Central memory CD4-positive, alpha-beta T cell (primary cell): ENCODE measurements at places on chromosomes 11 and 22.

DNA sequence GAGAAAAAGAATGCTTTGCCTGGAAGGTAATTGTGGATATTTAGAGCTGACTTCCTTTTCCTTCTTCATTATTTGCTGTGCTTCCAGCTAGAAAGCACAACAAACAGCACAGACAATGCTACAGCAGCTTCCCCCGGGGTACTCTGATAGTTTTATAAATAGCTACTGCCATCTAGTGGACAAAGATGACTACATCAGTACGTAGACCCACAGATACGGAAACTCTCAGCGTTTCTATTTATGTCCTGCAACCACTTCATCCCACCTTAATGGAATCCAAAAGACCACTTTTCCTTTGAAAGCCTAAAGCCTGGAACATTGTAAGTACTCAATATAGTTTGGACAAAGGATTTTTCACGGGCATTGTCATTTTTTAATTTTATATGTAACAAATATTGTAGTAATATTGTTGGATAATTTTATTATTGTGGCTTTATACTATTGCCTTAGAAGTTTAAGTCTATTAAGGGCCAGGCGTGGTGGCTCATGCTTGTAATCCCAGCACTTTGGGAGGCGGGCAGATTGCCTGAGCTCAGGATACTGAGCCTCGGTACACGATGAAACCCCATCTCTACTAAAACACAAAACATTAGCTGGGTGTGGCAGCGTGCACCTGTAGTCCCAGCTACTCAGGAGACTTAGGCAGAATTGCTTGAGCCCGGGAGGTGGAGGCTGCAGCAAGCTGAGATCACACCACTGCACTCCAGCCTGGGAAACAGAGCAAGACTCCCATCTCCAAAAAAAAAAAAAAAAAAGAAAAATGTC is 7.5 kb downstream of the HSPA8 start:
- peak; percentile 63 for DNase-seq

GRCh38 chr11:45859661-45860140 is 12.4 kb downstream of the CRY2 start:
- no peak for DNase-seq

DNA sequence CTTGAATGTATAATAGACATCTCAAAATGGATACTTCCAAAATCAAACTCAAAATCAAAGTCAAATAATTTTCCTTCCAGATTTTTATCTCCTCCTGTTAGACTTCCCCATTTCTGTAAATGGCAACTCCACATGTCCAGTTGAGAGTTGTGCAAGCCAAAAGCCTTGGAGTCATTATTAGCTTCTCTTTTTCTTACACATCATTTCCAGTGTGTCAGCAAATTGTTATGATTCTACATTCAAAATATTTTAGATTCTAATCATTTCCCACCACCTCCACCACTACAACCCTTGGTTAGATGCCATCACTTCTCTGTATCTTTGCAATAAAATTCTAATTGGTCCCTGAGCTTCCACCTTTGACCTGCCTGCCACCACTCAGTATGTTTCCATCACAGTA is 155.7 kb downstream of the CNTN5 start:
- no peak for DNase-seq

DNA sequence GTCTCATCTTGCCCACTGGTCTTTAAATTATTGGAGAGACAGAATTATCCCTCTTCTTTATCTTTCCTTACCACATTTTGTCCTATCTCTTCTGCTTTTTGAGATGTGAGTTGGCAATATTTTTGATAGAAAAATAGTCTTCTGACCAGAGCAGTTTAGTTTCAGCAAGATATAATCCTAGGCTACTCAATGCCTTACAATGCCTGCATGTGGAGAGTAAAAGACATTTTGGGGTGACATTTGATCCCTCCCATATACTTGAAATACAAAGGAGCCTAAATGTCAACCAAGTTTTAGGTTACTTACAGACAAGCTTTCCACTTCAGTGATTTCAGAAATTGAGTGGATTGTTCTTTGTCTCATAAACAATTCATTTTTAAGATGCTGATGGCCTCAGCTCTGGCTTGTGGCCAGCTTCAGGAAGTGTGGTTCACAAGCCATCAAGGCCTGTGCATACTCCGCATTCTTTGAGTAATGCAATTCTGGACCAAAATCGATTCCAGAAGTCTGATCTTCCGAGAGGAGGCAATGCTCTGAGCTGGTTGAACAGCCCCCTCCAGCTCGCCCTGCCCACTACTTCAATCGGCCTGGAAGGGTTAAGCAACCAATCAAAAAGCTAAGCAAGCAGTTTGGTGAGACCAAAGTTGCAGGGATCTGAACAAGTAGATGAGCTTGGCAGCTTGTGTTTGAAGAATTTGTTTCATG is 274.4 kb downstream of the BLID start:
- no peak for DNase-seq

GRCh38 chr22:37014835-37015586 is 4.2 kb downstream of the TST start:
- no peak for DNase-seq

DNA sequence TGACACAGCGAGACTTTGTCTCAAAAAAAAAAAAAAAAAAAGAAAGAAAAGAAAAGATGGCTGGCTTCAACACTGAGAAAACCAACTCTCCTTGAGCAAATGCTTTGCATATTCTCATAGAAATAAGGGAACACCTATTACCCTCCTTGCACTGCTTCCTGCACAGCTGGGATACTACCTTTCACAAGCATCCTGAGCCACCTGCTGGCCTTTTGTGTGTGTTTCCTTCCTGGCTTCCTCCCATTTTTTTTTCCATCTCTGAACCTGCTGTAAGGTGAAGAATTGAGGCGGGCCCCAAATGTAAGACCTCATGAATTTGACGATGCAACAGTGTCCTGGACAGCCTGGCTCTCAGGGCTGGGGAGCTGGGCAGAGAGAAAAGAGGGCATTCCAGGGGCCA is 1.9 kb upstream of the RFPL3 start:
- DNase-seq = no peak

- DNase-seq = no peak
Measured at GRCh38 chr11:65381716-65382032, 772 bp downstream of the SLC25A45 start.

DNA sequence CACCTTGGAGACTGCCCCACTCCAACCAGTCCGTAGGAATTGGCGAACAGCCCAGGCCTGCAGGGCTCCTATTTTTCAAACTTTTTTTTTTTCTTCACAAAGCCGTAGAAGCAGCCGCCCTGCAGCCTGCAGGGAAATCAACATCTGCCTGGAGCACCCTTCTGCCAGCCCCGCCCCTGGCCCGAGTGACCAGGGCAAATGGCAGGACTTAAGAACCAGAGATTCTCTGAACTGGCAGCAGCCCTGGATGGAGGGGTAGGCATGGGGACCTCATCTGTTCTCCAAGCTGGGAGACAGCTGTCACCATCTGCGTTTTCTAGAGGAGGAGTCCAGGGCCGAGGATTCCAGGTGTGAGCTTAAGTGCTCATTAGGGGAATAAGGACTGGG is 5.6 kb downstream of the SCN2B start:
- DNase-seq = no peak

GRCh38 chr11:82631722-82632630 is 101.7 kb downstream of the FAM181B start:
- no peak for DNase-seq

DNA sequence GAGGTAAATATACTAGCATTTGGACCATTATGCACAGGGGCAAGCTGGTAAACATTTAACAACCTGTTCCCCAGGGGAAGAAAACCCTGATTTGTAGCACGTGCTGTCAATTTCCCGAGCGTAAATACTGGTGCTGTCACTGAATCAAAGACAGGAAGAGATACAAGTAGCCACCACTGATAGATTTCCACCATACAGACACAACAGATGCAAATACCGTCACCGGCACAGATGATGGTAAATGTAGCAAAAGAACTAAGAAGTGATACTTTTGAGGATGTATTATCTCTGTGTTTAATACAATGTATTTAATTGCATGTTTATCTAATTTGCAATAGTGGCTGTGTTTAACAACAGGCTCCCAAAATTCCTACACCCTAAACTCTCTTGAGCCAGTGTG is 39.6 kb downstream of the SHISAL1 start:
- no peak for DNase-seq

GRCh38 chr22:19943082-19944026 is 1.7 kb upstream of the TXNRD2 start:
- DNase-seq = no peak

DNA sequence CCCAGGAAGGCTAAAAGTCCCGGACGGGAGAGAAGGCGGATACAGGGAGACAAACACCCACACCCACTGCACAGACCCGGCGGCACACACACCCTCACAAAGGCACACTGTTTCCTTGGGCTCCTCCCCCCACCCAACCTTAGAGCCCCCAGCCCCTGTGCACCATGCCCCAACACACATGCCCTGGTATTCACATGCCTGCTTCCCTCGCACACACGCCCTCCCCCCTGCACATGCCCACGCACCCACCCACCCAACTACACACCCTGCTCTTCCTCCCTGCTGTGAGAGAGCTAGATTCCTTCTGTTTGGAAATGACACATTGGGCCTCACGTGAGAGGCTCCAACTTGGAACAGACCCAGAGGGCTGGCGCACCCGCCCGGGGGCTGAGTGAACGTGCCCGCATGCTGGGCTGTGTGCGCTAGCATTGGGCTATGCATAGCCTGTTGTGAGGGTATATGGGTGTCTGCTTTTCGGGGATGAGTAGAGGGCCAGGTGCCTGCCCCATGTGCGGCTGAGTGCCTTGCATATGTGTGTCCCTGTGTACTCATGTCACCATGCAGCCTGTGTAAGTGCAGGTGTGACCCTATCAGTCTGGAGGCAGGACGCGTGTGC is 518 bp upstream of the CHRM1 start:
- no peak for DNase-seq

DNA sequence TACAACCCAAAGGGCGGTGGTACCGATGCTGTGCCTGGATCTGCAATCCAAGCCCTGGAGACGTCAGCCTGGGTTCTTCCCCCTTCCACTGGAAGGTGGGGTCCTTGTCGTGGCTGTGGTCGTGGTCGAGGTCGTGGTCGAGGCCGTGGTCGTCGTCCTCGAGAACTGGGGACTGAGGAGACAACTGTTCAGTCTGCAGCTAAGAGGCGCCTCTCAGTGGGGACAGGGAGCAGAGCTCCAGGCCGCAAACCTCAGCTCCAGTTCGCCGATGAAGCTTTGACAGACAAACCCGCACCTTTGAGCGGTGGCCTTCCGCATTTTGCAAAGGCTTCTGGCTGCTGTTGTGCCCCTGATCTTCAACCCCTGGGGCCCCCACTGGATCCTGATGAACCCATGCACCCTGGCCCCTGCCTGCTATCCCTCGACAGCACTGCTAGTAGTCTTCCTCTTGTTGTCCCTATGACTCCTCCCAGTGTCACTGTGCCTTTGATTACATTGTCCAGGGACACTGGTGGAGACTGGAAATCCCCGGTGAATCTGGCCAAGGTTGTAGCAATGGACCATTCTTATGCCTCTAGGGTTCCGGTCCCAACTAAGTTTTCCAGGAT is 1.5 kb downstream of the KDM4F start:
- DNase-seq = no peak

GRCh38 chr11:110467556-110467955 is 37.8 kb downstream of the FDX1 start:
- no peak for DNase-seq

GRCh38 chr22:35842954-35843353 is 125.3 kb downstream of the APOL5 start:
- DNase-seq = no peak

- no peak for DNase-seq
Measured at GRCh38 chr11:21511835-21512440, 680.9 kb upstream of the ANO5 start.

DNA sequence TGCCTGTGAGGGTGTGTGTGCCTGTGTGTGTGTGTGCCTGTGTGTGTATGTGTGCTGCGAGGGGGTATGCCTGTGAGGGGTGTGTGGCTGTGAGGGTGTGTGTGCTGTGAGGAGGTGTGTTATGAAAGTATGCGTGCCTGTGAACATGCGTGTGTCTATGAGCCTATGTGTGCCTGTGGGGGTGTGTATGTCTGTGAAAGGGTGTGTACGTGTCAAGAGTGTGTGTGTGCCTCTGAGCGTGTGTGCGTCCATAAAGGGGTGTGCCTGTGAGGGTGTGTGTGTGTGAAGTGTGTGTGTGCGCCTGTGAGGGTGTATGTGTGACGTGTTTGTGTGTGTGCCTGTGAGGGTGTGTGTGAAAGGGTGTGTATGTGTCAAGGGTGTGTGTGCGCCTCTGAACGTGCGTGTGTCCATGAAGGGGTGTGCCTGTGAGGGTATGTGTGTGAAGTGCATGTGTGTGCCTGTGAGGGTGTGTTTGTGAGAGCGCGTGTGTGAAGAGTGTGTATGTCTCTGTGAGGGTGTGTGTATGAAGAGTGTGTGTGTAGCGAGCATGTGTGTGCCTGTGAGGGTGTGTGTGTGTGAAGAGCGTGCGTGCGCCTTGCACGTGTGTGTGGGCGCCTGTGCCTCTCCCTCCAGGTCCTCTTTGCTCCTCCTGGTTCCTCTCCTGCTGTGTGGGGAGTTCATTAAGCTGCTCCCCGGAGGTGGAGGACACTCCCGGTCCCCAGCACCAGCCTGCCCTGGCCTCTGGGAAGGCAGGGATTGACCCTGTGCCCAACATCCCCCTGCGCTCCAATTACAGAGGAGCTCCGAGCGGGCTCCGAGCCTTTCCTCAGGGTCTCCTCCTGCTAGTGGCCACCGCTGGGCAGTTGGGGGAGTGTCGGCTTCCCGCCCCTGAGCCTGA is 53.3 kb downstream of the CACNA1I start:
- DNase-seq = no peak

- peak; percentile 74 for DNase-seq
Measured at GRCh38 chr11:96257972-96258934, 84.7 kb downstream of the MAML2 start.

DNA sequence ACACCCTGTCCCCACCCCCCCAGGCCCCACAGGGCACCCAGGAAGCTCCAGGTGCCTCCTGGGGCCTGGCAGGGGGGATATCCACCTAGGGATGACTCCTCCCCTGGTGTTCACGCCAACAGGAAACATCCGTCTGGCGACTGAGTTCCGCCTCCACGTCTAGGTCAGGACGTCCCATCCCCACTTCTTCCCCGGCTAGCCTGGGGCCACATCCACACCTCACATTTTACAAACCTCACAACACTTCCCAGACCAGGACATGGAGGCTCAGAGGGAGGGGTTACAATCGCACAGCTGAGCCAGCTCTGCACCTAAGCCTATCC is 21.0 kb downstream of the MAFF start:
- no peak for DNase-seq

DNA sequence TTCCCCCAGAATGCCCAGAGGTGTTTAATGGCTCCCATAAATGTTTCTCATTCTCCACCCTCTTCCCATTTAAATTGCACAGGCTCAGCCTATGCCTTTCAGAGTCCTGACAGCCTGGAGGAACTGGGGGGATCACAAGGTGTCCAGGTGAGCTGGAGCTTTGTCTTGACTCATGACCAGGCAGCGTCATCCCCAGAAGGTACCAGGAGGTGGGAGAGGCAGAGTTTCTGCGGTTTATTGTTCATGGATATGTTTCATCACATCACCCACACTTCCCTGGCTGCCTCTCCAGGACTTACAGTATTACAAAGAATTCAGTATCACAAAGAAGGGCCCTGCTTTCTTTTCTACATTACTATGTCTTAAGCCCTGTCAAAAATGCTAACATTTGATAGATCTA is 103.2 kb upstream of the GALNT18 start:
- no peak for DNase-seq

GRCh38 chr22:46185283-46185682 is 35.0 kb downstream of the PPARA start:
- DNase-seq = no peak
